ENCODE measurements at places on chromosomes 3 and 15.

- H3K27me3 ChIP-seq, result no peaks in the 10 kb centered on the region
- H3K27ac ChIP-seq, result no peak overlapping the region
- no peak for DNase-seq
- no peaks in the 10 kb centered on the region for H3K4me1 ChIP-seq
- no peaks in the 10 kb centered on the region for H3K36me3 ChIP-seq
These were observed 244.4 kb downstream of the EDEM1 start for GRCh38 chr3:5431811-5432378.

DNA sequence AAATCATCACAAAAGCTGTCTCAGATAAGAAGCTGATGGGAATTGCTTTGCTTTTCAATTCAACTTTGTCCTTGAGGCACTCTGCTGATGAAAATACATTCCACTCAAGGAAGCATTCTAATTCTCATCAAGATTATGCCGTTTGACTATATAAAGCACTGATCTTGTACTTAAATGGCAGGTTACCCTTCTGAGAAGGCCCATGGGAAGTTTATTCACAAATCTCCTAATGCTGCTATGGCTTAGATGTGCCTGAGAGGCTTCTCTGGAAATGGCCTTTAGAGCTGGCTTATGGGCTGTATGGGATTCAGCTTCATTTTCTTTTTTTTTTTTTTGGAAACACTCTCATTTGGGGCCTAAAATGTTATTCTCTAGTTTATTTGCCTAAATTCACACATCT lies 69.7 kb upstream of the ARNT2 start:
- peaks cover 2% of the 10 kb centered on the region for H3K4me1 ChIP-seq
- peaks cover 38% of the 10 kb centered on the region for H3K27me3 ChIP-seq
- DNase-seq, result no peak
- no peak overlapping the region for H3K4me3 ChIP-seq
- no peak overlapping the region for H3K27ac ChIP-seq

DNA sequence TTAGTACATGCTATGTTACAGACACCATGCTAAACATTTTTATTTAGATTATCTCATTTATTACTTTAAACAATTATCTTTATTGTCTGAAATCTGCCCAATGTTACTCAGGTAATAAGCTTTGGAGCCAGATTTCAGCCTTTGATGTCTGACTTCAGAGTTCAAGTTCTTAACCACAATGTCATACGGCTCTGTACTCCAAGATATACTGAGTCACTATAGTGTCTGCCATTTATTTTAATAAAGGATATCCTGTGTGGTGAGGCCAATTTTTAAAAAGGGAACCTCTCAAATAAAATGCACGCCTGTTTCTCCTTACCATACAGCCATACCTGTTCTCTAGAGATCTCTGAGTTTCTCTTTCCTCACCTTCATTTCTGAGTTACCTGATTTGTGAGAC lies 193.1 kb downstream of the EPHA3 start:
- DNase-seq, result no peak
- H3K27ac ChIP-seq, result no peak overlapping the region
- H3K36me3 ChIP-seq, result no peaks in the 10 kb centered on the region
- no peak overlapping the region for H3K4me3 ChIP-seq
- no peaks in the 10 kb centered on the region for H3K4me1 ChIP-seq
- H3K27me3 ChIP-seq, result no peaks in the 10 kb centered on the region

GRCh38 chr15:76334438-76335306 lies 1.9 kb upstream of the ISL2 start:
- peak overlapping the region; percentile 81 for H3K4me3 ChIP-seq
- no peak overlapping the region for H3K27ac ChIP-seq
- peaks cover 21% of the 10 kb centered on the region for H3K36me3 ChIP-seq
- peaks cover 90% of the 10 kb centered on the region for H3K27me3 ChIP-seq

- no peak overlapping the region for H3K27ac ChIP-seq
- peaks cover 10% of the 10 kb centered on the region for H3K36me3 ChIP-seq
- no peaks in the 10 kb centered on the region for H3K27me3 ChIP-seq
- H3K4me3 ChIP-seq, result no peak overlapping the region
These were observed 27.8 kb downstream of the PPCDC start for GRCh38 chr15:75051191-75051608.

- DNase-seq, result no peak
- H3K4me1 ChIP-seq, result no peaks in the 10 kb centered on the region
- peaks cover 60% of the 10 kb centered on the region for H3K27me3 ChIP-seq
- no peaks in the 10 kb centered on the region for H3K36me3 ChIP-seq
- no peak overlapping the region for H3K27ac ChIP-seq
- H3K4me3 ChIP-seq, result no peak overlapping the region
These were observed 7.3 kb upstream of the ISLR2 start for GRCh38 chr15:74123131-74123429.

- no peak overlapping the region for H3K27ac ChIP-seq
- H3K4me3 ChIP-seq, result no peak overlapping the region
- H3K27me3 ChIP-seq, result no peaks in the 10 kb centered on the region
These were observed 17.2 kb upstream of the RBSN start for GRCh38 chr3:15116032-15116669.

GRCh38 chr3:23710555-23710954 lies 95.2 kb upstream of the UBE2E1 start:
- no peaks in the 10 kb centered on the region for H3K27me3 ChIP-seq
- no peak overlapping the region for H3K4me3 ChIP-seq
- no peaks in the 10 kb centered on the region for H3K4me1 ChIP-seq
- H3K36me3 ChIP-seq, result no peaks in the 10 kb centered on the region

DNA sequence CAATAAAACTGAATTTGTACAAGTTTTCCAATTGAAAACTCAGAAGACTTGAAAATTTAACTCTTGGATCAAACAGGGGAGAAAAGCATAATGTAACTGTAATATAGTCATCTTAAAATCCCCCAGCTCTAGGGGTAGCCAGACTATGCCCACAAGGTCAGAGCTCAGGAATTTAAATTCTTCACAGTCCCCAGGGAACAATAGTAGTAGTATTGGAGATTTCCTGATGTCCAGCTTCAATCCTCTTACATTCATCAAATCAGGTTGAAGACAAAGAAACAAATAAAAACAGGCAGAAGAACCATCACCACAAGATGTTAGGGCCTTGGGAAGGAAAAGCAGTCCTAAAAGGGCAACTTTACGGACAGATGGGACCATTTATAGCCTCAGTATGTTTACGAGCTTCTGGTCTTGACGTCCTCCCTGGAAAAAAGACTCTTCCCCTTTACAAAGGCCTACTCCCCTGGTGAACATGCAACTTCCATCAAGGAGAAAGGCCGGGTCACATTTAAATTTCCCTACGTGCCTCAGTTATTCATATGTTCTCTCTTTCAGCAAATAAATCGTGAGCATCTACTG lies 96.8 kb downstream of the PLCH1 start:
- H3K27ac ChIP-seq, result no peak overlapping the region
- no peaks in the 10 kb centered on the region for H3K4me1 ChIP-seq
- H3K27me3 ChIP-seq, result no peaks in the 10 kb centered on the region
- DNase-seq, result no peak
- no peak overlapping the region for H3K4me3 ChIP-seq

DNA sequence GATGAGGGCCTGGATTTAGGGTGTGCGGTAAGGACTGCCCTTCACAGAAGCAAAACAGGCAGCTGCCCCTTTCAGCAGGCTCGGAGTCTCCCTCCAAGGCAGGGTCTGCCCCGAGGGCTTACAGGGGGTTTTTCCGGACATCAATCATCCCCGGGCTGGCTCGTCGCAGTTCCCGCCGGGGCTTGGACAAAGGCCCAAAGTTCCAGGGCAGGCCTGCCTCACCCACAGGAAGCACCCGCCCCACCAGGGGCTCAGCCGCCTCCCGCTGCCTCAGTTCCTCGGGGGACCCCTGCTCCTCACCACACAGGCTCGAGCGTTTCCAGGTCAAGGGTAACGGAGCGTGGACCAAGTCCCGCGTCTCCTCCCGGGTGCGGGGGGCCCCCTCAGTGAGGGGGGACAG lies 27.0 kb downstream of the KIF7 start:
- no peaks in the 10 kb centered on the region for H3K4me1 ChIP-seq
- no peak overlapping the region for H3K4me3 ChIP-seq

Data from effector memory CD8-positive, alpha-beta T cell (primary cell).